ENCODE measurements at places on chromosomes 12 and 14.
A peak's percentile ranks its signal among the peaks of the same experiment; 100 is the strongest.

DNA sequence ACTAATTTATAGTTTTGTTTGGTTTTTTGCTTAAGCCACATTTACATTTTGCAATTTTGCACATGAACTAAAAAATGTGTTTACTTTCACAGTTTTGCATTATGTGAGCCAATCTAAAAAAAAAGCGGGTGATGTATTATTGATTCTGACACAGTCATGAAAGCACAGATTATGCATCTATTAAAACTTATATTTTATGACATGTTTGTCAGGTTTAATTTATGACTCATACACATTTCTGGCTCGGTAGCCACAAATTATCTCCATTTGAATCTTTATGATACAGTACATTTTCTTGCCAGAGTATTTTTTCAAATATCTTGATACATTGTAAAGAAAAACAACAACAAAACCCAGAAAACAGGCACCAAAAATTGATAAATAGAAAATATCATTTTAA is 280.4 kb upstream of the GRIP1 start:
- DNase-seq, result no peak

DNA sequence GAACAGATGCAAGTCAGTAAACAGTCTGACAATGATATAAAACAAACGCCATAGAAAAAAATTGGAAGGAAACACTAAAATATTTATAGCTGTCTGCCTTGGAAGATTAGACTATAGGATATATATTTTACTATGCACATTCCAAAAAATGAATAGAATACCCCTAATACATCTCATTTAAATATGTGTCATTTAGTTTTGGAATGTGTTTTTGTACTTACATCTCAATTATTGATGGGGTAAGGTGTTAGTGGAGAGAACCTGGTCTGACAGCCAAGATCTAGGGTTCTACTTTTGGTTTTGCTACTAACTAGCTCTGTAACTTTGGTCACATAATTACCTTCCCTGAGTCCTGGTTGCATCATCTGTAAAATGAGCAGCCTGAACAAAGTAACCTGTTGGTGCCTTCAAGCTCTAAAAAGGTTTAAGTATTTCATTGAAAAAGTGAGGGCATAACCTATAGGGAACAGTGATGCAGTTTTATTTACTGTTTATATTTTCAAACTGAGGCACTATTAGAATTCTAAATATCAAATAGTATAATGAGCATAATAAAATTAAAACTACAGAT is 28.6 kb upstream of the SLC6A13 start:
- no peak for DNase-seq

DNA sequence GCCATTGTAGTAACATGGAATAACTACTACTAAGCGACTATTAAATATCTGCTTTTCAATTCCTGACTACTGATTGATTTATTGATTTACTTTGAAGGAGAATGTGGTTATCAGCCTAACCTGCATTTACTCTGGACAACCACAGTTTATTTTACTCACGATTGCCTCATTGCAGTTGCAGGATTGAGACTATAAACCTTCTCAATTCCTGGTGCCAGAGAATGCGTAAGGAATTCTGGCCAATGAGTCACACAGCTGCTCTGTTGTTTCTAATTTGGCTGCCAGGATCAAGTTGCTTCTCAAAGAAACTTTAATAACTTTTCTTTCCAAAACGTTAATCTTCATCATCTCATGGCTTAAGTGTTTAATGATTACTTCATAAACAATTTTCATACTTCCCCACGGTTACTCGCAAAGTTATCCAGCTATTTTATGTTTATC is 13.1 kb upstream of the TMTC1 start:
- no peak for DNase-seq

DNA sequence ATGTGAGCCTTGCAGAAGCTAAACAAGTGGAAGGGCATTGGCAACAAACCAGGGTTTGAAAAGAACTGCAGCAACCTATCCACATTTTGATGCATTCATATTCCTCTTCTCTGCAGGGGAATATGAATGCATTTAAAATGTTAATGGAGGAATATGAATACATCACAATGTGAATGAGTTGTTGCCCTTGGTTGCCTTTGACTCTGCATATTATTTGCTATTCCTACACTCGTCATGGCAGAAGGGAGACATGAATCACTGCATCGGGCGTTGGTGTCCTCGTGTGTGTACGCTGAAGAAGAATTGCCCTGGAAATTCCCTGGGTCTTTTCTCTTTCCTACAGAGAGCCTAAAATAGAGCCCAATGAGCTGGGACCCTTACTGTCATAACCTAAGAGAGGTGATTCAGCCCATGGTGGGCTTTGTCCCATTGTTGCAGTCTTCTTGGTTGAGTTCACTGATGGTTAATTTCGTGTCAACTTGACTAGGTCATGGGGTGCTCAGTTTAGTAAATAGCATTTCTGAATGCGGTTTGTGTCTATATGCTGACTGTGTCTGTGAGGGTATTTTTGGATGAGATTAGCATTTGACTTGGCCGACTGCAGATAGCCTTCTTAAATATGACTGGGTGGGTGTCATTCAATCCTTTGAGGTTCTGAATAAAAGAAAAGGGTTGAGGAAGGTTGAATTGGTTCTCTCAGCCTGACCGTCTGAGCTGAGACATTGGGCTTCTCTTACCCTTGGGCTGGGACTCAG is 1422.9 kb upstream of the TMEM132C start:
- no peak for DNase-seq

GRCh38 chr14:55556929-55557623 is 22.9 kb upstream of the KTN1 start:
- no peak for DNase-seq

DNA sequence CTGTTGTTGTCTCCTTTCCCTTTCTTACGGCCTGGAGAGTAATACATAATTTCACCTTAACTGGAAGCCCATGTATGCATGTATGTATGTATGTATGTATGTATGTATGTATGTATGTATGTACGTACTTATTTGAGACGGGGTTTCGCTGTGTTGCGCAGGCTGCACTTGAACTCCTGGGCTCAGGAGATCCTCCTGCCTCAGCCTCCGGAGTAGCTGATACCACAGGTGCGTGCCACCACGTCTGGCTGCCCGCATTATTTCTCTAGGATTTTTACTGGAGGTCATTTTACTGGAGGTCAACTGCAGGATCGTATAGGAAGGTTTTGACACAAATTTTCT is 644 bp upstream of the OS9 start:
- DNase-seq, result no peak

DNA sequence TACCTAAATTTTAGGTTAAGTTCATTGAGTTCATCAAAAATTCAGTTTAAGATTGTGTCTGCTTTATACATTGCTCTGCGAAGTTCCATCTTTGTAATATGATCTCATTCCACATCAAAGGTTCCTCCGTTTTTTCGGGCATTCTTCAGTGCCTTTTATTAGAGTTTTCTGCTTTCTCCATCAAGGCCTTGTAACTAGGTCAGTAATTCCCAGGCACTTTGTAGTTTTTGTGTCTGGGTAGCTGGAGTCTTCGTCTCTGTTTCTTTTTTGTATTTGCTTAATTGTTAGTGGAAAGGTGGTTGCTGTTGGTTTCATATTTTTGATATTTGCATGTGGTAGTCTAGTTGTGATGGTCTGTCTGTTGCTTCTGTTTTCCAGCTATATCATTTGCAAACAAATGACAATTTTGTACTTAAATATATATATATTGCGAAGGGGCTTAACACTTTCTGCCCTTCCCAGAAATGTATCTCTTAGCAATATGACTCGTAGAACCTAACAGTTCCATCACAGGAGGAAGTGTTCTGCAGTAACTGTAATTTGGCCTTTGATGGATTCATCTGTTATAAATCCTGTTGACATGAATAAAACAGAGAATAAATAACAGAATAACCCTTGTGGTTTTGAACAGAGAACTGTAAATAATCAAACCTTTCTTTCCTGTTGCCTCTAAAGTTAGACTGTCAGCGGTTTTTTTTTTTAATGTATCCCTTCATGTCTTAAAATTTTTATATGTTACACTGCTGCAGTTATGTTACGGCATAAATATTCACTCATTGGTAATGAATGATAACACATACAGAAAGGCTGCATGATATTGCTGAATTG is 88.4 kb upstream of the DYNC1H1 start:
- DNase-seq, result no peak

- DNase-seq, result no peak
Measured at GRCh38 chr12:2405039-2405438, 352.3 kb downstream of the CACNA1C start.

DNA sequence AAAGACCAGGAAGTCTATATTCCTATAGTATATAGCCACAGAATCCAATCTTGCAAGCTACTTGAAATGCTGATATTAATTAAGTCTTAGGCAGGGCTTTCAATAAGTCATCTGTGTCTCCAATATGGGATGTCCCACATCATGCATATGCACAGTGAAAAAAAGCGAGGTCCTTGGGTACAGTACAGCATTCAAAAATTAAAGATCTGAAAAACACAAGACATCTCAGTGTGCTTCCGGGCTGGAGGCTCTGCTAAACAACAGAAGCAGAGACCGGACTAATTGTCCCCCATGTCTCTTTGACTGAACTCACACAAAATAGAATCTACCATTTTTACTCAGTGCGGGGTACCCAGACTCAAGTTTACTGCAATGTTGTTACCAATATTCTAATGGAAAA is 156.0 kb downstream of the DAD1 start:
- DNase-seq, result no peak

DNA sequence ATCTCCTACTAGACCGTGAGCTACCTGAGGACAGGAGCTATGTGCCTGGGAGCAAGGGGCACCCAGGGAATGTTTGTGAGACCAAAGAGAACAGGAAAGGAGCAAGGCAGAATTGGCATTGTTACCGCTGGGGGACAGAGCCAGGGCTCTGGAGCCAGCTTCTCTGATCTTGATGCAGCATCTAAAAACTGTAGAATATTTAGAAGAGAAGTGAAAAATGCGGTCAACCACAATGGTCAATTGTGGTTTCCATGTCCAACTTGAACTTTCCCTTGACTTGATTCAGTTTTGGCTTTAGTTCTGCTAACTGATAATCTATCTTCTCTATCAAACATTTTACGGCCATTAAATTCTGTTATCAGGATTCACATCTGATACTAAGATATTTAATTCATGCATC is 201.2 kb downstream of the ANO4 start:
- no peak for DNase-seq

DNA sequence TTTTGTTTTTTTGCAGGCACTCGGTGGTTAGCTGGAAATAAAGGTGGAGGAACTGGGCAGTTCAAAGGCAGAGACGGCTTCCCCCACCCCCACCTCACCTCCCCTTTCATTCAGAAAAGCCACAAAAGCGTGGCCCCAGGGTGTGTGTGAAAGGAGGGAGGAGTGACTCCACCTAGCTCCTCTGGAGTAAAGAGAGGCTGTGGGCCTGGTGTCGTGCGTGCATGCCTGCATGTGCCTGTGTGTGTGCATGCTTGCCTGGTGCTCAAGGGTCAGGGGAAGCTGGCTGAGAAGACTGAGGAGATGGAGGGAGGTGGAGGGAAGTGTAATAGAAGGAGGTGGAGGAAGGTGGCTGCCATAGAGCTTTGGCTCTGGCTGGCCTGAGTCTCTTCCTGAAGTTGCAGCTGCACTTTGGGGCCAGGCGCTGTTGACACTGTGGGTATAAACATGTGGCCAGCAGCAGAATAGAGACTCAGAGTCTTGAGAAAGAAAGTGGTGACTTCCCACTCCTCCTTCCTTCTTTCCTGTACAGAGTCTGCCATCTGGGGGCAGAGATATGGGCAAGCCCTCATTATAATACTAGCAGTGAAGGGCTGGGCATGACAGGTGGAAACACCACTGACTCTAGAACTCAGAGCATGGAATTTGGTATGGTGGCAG is 36.9 kb upstream of the SINHCAF start:
- peak; percentile 48 for DNase-seq

- no peak for DNase-seq
Measured at GRCh38 chr12:15276088-15276698, 46.1 kb upstream of the PTPRO start.

DNA sequence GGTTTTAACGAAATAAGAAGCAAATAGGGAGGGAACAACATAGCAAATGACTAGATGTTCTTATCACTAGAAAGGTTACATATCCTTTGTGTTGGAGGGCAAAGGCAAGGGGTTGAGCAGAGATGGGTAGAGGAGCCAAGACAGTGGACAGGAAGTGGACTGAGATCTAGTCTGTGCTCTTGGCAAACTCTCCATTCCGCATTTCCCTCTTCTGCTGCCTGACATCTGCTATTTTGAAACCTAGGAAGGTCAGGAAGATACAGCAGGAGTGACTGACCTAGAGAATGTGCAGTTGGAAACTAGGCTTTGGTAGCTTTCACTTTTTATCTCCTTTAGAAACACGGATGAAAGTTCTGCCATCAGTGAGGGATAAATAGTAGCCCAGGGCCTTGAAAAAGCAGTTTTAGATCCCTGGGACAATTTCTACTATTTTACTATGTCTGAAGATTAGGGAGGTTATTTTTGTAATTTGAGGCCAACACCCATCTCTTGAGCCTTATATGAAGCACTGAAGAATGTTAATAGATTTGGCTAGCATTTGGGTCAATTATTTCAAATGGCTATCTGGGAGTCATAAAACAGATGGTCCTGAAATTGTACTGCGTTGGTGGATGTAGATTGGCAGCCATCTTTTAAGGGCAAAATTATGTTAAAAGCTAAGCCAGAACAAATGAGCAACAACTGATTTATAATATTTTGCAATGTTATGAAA is 410.3 kb downstream of the PCNX1 start:
- no peak for DNase-seq

- peak; percentile 28 for DNase-seq
Measured at GRCh38 chr14:106069804-106070625, 543.6 kb downstream of the TMEM121 start.

DNA sequence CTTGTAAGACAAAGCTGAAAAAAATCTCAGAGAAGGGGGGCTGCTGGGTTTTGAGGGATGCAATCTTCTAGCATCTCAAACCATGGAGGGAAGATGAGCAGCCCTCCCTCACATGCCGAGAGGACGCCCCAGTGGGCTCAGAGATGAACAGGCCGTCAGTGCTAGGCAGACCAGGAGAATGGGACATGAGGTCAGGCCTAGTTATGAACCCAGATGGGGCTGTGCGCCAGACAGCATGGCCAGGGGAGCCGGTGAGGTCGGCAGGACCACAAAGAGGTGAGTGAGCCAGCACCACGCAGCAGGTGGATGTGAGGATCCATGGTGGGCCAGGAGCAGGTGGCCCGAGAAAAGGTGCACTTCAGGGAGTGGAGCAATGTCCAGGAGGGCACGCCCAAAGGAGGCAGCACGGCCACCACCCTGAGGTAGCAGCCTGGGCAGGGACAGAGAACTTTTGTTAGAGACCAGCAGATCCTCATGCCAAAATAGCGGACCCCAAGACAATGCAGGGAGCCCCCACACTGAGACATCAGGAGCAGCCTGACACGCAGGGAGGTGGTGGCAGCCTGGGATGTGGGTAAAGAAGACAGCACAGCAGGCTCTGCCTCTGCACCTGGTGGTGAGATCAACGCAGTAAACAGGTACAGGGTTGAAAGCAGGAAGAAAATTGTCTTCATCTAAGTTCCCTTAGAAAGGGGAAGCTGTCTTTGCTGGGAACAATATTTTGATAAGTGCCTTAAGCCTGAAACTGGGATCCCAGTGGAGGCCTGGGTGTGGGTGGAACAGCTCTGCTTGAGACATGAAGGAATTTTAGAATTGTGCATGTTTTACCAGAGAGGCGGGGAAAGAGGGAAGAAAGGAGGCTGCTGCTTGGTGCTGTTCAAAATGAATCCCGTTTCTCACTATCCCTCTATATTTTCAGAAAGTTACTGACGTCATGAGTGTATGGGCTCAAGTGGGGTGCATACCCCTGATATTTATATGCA is 17.8 kb upstream of the MCRS1 start:
- DNase-seq, result no peak
